A375 (cell line): ENCODE measurements at places on chromosomes 16 and 17. TPM values are rescaled to one million over a fixed set of nuclear protein-coding genes. Genes with fewer than 3 reads are reported as not detected.

HS3ST6 gene
- not detected in 2 replicates for total RNA-seq

CCL17 gene
- total RNA-seq: not detected in 2 replicates

NPW gene
- 1.0 and 1.5 TPM in 2 replicates for total RNA-seq

CASKIN1 gene
- 1.1 and 1.4 TPM in 2 replicates for total RNA-seq

CHD9 gene
- 26.6 and 45.5 TPM in 2 replicates for total RNA-seq

TMC7 gene
- 3.9 and 4.2 TPM in 2 replicates for total RNA-seq

PRSS53 gene
- total RNA-seq: 3.6 and 6.6 TPM in 2 replicates

KRT31 gene
- total RNA-seq: not detected in 2 replicates
